Testis (tissue), 5 donors: ENCODE measurements at places on chromosomes 13 and 19. TPM values are rescaled to one million over a fixed set of nuclear protein-coding genes. Genes with fewer than 3 reads are reported as not detected.

- peak; percentile 63 for DNase-seq
Observed at GRCh38 chr13:23899555-23899954, 2.3 kb upstream of the C1QTNF9B start.

DNA sequence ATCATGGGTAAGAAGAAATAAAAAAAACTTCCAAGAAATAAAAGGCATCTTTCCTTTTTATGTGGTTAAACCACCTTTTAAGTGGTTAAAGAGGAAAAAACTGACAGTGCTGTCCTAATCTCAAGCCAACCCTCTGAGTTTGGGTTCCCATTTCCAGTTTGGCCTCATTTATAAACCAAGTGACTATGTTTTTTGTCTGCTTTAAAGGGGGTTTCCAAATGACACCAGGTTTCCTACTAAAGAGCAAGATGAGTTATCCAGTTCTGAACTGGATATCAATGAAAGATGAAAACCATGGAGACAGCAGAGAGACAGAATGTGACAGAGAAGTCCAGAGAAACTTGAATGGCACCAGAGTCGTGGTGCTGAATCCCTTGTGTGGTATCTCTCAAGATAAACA is 251.5 kb downstream of the ABCC4 start:
- no peak for DNase-seq

The ZNF358 gene
- 21.0 TPM for polyA plus RNA-seq

- DNase-seq: no peak
Observed at GRCh38 chr19:35296644-35297514, 4.9 kb downstream of the MAG start.

The PPM1N gene
- 3.4 TPM for polyA plus RNA-seq
